CMK (cell line): ENCODE measurements at places on chromosomes 1 and 21.

- no peak for DNase-seq
Observed at GRCh38 chr1:66443793-66444192, 90.2 kb upstream of the SGIP1 start.

DNA sequence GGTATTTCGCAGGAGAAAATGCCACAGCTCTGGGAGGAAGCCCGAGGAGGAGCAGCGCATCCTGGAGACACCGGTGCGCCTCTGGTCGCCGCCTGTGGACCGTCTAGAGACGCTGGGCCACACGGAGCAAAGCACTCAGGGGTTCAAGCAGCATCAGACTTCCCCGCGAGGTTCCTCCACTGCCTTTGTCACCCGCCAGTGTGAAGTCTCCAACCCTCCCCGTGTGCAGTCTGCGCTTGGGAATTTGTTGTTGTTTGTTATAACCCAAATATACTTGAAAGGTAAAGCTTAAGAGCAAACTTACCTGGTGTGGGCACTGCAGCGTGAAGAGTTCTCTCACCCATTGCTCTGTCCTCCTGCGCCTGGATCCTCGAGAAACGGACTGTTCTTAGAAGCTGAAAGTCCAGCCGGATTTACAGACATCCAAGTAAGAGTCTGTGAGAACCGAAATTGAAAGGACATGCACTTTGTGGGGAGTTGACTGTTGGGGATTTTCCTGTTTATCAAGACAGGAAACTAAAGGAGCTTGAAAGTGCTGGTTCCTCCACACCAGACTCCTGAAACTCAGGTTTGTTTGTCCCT lies at the start of gene GBP4:
TSS of gene GBP4 (minus strand) at position 452 of the 582 bp plus-strand sequence. CDS start at position 344, 108 bp downstream.
- DNase-seq: no peak

GRCh38 chr1:179178183-179178582 lies 51.3 kb downstream of the ABL2 start:
- no peak for DNase-seq

- DNase-seq: no peak
Observed at GRCh38 chr1:75100481-75101092, 33.6 kb upstream of the LHX8 start.

- peak; percentile 49 for DNase-seq
Observed at GRCh38 chr21:14677639-14678179, 131.6 kb upstream of the SAMSN1 start.

DNA sequence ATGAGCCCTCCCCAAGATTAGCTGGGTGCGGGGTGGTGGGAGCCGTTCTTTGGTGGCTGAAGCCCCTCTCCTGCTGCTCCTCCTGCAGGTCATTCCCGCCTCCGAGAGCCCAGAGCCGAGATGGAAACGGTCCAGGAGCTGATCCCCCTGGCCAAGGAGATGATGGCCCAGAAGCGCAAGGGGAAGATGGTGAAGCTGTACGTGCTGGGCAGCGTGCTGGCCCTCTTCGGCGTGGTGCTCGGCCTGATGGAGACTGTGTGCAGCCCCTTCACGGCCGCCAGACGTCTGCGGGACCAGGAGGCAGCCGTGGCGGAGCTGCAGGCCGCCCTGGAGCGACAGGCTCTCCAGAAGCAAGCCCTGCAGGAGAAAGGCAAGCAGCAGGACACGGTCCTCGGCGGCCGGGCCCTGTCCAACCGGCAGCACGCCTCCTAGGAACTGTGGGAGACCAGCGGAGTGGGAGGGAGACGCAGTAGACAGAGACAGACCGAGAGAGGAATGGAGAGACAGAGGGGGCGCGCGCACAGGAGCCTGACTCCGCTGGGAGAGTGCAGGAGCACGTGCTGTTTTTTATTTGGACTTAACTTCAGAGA lies 448 bp downstream of the G0S2 start:
- no peak for DNase-seq

- DNase-seq: no peak
Observed at GRCh38 chr1:4657960-4658541, 3.6 kb downstream of the AJAP1 start.

DNA sequence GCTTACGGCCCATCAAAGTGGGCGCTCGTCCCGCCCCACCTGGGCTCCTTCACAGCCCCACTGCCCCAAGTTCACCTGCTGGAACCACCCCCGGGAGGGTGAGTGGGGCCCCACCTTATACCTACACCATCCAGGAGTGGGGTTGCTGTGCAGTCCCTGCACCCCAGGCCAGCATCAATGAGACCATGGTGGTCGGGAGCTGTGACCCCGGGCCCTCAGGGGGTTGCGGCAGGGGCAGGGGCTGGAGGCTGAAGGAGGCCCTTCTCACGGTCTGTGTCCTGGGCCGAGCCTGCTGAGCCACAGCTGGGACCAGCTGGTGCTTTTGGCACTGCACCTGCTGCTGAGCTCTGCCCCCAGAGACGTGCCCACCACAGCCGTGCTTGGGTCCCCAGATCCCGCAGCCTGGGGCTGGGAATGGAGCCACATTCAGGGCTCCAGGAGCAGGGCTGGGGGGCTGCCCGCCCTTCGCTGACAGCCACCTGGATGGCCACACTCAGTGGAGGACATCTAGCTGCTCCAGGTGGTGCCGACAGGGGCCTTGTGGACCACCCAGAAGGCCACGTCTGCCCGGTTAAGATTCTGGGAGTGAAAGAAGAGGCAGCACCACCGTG lies 17.4 kb downstream of the ACTRT2 start:
- DNase-seq: no peak

DNA sequence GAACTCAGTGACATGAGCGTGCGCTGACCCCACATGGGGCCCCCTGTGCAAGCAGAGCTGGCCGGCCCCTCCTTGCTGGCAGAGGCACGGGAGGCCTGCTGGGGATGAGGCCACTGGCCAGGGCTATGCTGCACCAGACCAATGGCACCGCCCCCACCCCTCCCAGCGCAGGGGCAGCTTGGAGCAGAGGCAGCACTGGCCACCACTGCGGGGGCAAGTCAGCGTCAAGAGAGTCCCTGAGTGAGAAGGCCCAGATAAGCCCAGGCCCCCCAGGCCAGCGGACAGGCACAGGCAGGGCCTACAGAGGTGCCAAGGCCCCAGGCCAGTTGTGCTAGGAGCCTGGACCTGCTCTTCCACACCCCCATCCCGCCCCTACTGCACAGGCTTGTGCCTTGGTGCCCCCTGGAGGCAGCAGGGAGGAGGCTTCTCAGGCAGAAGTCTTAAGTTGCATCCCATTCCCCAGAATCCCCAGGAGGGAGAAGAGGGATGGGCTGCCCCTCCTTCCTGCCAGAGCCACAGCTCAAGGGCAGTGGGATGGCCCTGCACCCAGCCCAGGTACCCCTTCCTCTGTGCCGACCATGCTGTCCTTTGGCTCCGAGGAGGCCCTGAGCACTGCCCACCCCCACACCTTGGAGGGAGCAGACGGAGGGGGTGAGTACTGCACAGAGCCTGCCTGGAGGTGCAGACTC lies 35.8 kb downstream of the EPHX1 start:
- peak; percentile 66 for DNase-seq

DNA sequence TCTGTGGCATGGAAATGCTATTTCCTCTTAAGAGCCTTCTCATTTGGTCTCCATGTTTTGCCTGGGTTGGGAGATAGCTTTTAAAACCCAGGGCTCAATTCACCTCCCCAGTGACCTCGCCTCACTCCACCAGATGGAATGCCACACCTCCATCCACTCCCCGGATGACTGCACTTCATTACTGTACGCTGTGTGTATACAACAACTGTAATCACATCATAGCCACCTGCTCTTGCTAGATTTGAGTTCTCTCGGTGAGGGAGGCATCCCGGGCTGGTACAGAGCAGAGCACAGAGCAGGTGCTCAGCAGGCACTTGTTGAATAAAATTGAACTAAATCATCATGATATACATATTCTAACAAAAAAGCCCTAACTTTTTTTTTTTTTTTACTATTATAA lies 26.0 kb downstream of the SDE2 start:
- DNase-seq: no peak

- DNase-seq: no peak
Observed at GRCh38 chr1:169892927-169893644, 610 bp downstream of the SCYL3 start.

- no peak for DNase-seq
Observed at GRCh38 chr1:166391279-166392066, 224.7 kb upstream of the FAM78B start.

DNA sequence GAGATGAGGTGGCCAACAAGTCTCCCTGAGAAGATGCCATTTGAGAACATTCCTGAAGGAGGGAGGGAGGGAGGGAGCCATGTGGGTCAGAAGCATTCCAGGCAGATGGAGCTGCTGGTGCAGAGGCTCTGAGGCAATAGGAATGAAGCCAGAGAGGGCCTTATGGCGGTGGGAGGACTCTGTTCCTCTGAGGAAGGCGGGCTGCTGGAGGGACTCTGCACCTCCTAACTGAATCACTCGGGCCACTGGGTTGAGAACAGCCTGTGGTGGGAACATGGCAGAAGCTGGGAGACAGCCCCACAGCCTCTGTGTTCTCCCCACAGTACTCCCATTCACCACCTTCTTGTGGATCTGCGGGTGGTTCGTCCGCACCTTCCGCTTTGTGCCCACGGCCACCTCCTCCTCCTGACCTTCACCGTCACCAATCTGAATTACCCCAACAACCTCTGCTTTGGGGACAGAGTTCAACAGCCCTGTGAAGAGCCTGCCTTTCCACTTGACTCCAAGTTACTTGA lies 2.4 kb upstream of the TMEM125 start:
- no peak for DNase-seq

DNA sequence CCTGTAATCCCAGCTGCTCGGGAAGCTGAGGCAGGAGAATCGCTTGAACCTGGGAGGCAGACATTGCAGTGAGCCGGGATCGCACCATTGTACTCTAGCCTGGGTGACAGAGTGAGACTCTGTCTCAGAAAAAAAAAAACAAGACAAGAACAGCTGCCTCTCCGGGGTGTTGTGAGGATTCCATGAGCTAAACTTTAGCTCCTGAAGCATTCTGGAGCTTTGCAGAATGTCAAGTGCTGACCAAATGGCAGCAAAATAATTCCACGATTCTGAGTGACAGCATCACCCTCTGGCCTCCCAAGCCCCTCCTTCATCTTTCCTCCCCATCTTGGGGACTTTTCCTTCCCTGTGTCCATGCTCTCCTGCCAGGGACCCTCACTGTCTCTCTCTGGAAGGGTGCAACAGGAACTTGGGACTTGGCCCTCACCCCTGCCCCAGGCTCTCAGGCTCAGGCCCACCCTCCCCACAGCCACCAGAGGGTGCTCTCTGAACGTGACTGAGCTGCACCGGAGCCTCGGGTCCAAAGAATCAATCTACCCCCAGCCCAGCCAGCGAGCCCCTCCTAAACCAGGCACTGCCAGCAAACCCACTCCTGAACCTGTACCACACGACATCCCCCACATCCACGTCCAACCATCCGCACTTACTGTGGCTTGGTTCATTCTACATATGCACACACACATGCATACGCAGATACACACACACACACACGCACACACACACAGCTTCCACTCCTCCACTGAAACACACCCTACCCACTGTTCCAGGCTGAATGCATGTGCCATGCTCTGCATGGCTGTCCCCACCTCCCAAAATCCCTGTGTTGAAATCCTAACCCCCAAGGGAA lies 45.7 kb downstream of the ACOT7 start:
- peak; percentile 52 for DNase-seq

GRCh38 chr1:42992054-42992571 lies 33.4 kb upstream of the SLC2A1 start:
- DNase-seq: no peak

DNA sequence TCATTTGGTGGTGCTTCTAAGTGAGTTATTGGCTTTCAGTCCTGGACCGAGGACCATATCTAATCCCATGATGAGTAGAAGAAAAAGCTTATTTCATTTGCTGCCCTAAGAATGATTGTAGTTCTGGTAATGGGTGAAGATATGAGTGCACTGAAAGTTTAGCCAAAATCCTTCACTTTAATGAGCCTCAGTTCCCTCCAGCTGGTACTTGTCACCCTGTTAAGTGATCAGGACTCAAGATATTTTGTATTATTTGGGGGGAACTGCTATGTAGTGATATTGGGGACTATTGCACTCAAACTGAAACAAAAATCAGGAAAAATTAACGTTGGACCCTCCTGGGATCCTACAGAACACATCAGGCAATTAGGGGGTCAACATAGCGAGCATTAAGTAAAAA lies 165.9 kb downstream of the PRDM2 start:
- DNase-seq: no peak

DNA sequence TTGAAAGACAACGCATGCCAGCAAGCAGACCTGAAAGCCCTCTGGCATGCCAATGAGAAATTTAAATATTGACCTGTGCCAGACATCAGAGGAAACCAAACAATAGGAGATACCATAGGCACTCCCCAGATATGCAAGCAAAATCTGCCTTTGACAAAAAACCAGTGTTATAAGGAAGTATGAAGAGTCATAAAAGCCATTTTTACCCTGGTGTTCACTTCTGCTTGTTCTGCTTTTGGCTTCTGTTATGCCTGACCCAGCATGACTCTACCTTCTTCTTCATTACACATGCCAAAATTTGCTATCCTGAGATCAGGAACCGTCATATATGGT lies 26.4 kb downstream of the NPHS2 start:
- no peak for DNase-seq

- no peak for DNase-seq
Observed at GRCh38 chr1:151165281-151165737, 393 bp downstream of the LYSMD1 start.

GRCh38 chr1:205774198-205775014 lies 876 bp downstream of the RAB29 start:
- no peak for DNase-seq

GRCh38 chr1:117571496-117571895 lies 34.4 kb upstream of the TENT5C start:
- DNase-seq: no peak

DNA sequence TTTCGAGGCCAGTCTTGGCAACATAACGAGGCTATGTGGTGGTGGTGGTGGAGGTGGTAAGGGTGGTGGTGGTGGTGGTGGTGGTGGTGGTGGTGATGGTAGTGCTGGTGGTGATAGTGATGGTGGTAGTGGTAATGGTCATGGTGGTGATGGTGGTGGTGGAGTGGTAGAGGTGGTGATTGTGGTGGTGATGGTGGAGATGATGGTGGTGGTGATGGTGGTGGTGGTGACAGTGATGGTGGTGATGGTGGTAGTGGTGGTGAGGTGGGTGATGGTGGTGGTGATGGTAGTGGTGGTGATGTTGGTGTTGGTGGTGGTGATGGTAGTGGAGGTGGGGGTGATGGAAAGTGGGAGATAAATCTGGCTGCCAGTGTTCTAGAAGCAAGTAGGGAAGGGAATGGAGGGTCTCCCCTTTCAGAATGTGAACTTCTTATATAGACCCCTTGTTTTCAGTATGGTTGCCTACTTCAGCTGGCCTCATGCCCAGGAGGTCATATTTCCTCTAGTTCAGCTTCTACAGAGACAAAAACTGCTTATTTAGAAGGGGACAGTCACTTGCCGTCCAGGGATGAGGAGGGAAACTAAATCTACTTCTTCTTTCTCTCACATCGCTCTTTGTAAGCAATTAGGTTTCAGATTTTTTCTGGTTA lies 27.5 kb downstream of the SH3BGR start:
- no peak for DNase-seq

DNA sequence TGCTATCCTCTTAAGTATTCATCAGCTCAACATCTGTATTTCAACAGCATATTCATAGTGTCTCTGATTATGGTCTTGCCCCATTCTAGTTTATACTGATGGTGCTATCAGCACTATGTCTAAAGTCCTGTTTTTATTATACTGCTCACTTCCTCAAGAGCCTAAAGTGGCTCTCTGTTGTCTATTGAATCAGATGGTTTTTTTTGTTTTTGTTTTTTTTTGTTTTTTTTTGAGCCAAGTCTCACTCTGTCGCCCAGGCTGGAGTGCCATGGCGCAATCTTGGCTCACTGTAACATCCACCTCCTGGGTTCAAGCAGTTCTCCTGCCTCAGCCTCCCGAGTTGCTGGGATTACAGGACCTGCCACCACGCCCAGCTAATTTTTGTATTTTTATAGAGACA lies 6.1 kb downstream of the STX12 start:
- DNase-seq: no peak
